Glutamatergic neuron (in vitro differentiated cells): ENCODE measurements at places on chromosomes 4 and X.

- DNase-seq = no peak
These were observed 10.2 kb downstream of the ATXN3L start for GRCh38 chrX:13309631-13310030.

- DNase-seq = peak; percentile 56
These were observed 28.1 kb upstream of the MAN2B2 start for GRCh38 chr4:6546681-6547447.

GRCh38 chr4:119290598-119290997, 31.3 kb downstream of the FABP2 start:
- no peak for DNase-seq

DNA sequence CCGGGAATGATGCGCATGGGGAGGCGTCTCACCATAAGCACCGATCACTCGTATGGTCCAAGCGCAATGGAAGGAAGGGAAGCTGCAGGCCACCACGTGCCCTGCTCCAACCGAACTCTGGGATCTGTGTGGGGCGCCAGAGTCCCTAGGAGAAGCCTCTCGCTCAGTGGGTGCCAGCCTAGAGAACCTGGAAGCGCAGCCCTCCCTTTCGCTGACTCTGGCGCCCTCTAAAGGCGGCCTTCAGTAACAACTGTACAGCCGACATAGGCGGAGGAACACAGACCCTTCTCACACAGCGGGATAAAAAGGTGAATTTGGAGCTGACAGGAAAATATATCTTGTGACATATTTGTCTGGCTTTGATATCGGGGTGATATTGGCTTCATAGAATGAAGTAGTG, 76.0 kb downstream of the INTS6L start:
- peak; percentile 26 for DNase-seq

DNA sequence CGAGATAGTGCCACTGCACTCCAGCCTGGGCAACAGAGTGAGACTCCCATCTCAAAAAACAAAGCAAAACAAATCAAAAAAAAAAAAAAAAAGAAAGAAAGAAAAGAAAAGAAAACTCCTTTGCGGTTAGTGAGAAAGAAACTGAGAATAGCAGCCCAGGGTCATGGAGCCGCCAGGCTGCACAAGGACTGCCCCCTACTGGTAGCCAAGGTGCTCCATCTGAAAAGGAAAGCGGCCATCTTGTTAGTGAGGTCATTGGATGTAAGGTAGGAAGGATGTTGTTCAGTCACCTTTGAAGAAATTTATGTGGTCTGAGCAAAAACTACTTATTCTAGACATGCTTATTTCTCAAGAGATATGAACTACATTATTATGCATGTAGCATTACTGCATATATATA, 660.6 kb upstream of the TENM3 start:
- no peak for DNase-seq

DNA sequence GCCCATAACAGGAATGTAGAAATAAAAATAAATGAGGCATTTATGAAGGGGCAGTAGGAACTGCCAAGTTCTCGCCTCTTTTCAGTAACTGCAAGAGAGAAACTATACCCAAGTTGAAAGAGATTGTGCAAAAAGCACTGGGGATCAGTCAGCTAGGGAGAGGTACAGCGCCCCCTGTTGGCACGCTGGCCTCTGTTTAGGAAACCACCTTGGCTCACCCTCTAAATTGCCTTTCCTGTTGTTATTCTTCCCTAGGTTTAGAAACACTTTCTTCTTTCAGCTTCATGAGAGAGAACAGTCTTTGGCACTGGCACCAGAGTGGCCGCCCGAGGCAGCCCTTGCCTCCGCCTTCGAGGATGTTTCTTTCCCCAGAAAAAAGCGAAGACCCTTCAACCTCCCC, 348.5 kb downstream of the MID1IP1 start:
- peak; percentile 79 for DNase-seq

GRCh38 chrX:11334165-11334564, 41.0 kb downstream of the AMELX start:
- no peak for DNase-seq

DNA sequence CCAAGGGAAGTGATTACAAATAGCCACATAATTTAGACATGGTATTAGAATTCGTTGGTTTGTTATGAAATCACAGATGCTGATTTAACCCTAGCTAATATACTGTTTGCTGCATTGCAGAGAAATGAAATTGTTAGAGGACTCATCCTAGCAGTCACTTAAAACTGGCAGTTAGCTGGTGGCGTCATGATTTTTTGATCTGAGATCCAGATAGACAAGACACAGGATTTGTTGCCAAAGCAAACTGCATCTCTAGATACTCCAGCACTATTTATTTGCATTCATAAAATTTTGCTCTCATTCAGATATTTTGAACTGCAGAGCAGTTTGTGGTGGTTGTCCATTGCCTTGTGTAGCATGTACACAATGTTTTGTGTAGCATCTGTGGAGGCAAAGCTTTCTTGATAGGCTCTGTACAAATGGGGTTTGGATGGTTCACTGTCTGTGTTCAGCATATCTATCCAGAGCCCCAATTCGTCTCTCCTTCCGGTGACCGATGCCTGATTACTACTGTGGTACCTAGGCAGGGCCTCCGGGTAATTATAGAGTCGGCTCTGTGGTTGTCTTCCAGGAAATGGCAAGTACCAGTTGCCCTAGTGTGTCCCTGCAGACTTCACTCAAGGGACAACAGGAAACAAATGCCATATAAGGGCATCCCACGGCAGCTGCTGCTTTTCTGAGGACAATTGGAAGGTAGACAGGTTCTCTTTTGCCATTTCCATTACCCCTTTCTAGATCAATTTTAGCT, 30.1 kb upstream of the SPARCL1 start:
- DNase-seq = no peak

GRCh38 chr4:88230969-88231771, 53.2 kb downstream of the PPM1K start:
- no peak for DNase-seq

DNA sequence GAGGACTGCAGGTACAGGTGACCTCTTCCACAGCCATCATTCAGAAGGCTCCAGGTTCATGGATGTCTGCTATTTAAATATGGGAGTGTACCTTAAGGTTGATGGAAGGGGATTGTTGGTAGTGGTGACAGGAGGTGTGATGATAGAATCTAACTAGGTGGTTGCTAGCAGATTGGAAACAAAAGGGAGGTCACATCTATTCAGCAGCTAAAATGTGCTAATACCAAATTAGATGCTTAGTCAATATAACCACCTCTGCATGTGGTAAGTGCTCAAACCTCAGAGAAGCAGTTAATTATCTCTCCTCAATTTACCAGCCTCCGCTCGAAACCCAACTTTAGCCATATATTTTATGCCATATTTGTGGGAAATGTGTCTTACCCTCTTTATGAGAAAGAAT, 98.7 kb upstream of the CCSER1 start:
- DNase-seq = no peak

- DNase-seq = no peak
These were observed 109.4 kb downstream of the GPM6A start for GRCh38 chr4:175702703-175703102.

GRCh38 chrX:45208121-45208856, 7.6 kb upstream of the DIPK2B start:
- DNase-seq = no peak

GRCh38 chr4:98283219-98284189, 22.3 kb downstream of the RAP1GDS1 start:
- DNase-seq = no peak

- DNase-seq = no peak
These were observed 18.1 kb downstream of the FNIP2 start for GRCh38 chr4:158786955-158787354.

- DNase-seq = peak; percentile 35
These were observed 167.9 kb downstream of the FBXW7 start for GRCh38 chr4:152368001-152368400.

GRCh38 chrX:3697220-3697684, 16.2 kb downstream of the PRKX start:
- no peak for DNase-seq

- no peak for DNase-seq
These were observed 1133.9 kb downstream of the SH3BGRL start for GRCh38 chrX:82335772-82336171.

GRCh38 chr4:125198916-125199315, 115.8 kb upstream of the FAT4 start:
- DNase-seq = no peak

- DNase-seq = no peak
These were observed 175.9 kb downstream of the FBXW7 start for GRCh38 chr4:152360045-152360410.

DNA sequence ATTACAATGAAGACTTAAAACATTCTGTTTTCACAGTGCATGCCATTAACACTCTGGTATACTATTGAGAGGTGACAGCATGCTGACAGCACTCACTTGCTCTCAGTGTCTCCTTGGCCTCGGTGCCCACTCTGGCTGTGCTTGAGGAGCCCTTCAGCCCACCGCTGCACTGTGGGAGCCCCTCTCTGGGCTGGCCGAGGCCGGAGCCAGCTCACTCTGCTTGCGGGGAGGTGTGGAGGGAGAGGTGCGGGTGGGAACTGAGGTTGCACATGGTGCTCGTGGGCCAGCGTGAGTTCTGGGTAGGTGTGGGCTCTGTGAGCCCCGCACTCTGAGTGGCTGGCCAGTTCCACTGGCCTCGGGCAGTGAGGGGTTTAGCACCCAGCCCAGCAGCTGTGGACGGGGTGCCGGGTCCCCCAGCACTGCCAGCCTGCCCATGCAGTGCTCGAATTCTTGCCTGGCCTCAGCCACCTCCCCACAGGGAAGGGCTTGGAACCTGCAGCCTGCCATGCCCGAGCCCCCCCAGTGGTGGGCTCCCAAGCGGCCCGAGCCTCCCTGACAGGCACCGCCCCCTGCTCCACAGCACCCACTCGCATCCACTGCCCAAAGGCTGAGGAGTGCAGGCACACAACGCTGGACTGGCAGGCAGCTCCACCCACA, 135.3 kb upstream of the AR start:
- no peak for DNase-seq

DNA sequence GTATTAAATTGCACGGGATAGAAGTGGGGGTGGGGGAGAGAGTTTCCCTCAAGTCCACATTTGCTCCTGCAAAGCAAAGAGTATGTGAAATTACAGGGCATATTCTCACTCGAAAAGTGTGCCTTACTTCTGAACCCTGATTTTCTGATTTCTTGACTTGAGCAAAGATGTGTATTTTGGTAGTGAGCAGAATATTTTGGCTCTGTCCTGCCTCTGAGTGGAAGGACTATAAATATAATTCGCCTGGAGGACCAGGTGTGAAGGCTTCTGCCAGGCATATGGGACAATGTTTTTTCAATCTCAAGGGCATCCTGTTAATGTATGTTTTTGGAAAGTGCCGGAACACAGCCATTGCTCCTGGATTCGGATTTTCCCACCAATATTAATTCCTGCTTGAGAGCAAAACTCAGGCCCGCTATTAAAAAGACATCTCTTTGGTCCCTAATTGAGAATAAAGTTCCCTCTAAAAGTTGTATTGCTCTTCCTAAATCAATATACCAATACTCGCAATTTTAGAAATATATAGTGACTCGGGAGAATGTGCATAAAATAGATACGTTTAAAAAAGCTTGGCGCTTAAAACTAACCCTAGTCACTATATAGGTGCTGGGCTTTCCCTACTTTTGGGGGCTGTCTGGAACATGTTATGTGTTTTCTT, 15.3 kb upstream of the PITX2 start:
- no peak for DNase-seq

DNA sequence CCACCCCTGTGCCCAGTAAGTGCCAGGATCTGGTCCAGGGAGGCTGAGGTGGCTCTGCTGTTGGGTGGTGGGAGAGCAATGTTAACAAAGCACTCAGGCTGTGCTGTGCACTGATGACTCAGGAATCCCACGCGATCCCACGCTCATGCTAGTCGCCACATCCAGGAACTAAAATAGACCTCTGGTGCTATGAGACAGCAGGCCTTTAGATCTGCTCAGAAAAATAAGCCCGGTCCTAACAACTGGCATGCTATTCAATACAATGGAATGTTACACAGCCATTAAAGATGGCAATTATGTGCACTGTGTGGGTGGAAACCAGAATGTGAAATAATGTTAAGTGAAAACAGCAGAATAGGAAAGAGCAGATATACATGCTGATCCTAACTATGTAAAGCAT, 26.0 kb downstream of the ARL13A start:
- no peak for DNase-seq

- DNase-seq = no peak
These were observed 351.9 kb downstream of the PCDH18 start for GRCh38 chr4:137180349-137180748.

DNA sequence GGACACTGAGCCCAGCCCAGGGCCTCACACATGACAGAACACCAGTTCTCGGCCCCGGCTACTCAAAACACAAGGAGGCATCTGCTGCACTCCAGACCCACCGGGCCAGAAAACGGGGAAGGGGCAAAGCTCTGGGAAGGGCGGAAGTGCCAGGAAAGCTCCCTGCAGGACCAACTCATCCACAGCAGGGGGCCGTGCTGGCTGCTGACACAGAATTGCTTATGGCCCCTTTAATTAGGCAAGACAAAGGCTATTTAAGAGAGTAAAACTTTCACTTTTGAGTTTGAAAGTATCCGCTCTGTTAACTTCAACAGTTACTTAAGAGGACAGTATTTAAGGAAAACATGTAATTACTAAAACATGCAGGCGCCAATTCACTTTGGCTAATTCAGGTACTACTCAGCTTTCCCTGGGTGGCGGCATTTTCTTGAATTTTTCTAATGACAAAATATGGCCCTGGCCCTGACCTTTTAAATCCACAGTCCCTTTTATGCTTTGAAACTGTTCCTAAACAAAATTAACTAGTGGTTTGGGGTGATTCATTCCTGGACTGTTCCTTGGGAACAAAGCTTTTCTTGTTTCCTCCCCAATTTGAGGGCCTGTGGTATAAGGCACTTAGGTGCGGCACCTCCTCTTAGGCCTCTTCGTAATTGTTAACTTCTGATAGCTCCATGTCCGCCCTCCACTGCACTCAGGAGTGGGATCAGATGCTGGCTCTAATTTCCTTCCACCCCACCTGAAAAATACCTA, 40.4 kb downstream of the NSG1 start:
- no peak for DNase-seq

GRCh38 chr4:56078866-56079265, 130.1 kb downstream of the CEP135 start:
- DNase-seq = no peak

- DNase-seq = no peak
These were observed 84.2 kb downstream of the CNOT6L start for GRCh38 chr4:77734928-77735327.

- DNase-seq = no peak
These were observed 9.9 kb downstream of the MMRN1 start for GRCh38 chr4:89904524-89904923.

GRCh38 chrX:40470830-40471429, 109.8 kb upstream of the ATP6AP2 start:
- DNase-seq = no peak

- peak; percentile 9 for DNase-seq
These were observed 848 bp downstream of the ACSL4 start for GRCh38 chrX:109732017-109732801.

GRCh38 chrX:69125094-69125493, 40.2 kb downstream of the PJA1 start:
- no peak for DNase-seq
